ENCODE measurements at places on chromosomes 2 and 18.

DNA sequence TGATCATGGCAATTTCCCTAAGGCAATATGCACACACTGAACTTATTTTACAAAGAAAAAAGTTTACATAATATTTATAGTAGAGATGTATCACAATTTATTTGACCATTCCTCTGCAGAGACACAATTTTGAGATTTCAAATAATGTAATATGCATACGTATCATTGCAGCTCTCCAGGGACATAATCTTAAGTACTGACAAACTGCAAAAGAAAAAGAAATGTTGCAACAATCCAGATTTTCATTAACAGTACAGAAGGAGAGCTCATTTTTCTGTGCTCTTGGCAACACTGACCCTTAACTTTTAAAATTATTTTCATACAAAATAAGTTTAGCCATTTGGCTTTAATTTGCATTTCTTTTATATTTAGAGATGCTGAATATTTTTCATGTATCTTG lies 710.2 kb upstream of the SLC39A10 start:
- DNase-seq: no peak

DNA sequence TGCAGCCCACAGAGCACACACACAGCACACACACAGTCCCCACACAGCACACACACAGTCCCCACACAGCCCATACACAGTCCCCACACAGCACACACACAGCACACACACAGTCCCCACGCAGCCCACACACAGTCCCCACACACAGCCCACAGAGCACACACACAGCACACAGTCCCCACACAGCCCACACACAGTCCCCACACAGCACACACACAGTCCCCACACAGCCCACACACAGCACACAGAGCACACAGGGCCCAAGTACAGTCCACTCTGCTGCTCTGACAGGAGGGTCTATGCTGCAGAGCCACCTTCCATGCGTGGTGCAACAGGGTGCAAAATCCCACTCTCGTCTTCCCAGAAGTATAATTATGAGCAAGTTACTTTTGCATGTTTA lies 240.5 kb upstream of the SALL3 start:
- no peak for DNase-seq

DNA sequence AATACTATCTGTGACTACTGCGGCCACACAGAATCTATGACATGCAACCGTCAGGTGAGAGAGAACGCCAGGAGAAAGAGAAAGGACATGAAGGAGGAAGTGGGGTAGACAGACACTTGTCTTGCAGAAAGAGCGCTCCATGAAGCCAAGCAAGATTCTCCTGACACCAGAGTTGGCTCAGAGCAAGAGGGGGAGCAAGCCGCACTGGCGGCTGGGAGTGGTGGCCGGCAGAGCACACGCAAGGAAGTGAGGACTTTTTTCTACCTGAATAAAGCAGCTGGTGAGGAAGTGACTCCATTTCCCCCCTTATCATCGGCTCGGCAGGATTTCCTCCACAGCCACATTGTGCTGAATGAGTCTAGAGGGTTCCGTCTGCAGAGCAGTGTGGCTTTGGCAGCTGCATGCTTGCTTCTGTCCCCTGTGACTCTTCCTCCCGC lies 181.6 kb downstream of the BCL2 start:
- DNase-seq: peak; percentile 44

DNA sequence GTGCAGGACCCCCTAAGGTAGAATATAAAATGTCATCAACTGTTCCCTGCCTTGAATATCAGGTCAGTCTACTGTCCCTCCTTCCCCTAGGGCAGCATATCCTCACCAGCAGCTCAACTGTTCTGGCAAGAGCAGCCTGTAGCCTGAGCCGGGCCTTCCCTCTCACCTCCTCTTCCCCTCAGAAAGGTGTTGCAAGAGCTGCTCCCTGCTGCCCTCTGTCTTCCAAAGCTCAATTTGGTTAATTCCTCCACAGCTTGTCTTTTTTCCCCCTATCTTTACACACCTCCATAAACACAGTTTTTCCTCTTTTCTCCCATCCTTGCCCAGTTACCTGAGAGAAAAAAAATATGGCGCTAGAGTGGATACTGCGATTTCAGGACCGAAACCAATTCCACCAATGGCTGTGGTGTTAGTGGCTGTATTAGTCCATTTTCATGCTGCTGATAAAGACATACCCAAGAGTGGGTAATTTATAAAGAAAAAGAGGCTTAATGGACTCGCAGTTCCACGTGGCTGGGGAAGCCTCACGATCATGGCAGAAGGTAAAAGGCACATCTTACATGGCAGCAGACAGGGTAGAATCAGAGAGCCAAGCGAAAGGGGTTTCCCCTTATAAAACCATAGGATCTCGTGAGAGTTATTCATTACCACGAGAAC lies 184.7 kb downstream of the MREG start:
- DNase-seq: peak; percentile 43

GRCh38 chr2:146826388-146826787 lies 1018.4 kb upstream of the ACVR2A start:
- DNase-seq: no peak

- DNase-seq: no peak
Observed at GRCh38 chr2:119574108-119574815, 30.0 kb downstream of the CFAP221 start.

- DNase-seq: no peak
Observed at GRCh38 chr18:1050012-1050657, 145.5 kb downstream of the ADCYAP1 start.

DNA sequence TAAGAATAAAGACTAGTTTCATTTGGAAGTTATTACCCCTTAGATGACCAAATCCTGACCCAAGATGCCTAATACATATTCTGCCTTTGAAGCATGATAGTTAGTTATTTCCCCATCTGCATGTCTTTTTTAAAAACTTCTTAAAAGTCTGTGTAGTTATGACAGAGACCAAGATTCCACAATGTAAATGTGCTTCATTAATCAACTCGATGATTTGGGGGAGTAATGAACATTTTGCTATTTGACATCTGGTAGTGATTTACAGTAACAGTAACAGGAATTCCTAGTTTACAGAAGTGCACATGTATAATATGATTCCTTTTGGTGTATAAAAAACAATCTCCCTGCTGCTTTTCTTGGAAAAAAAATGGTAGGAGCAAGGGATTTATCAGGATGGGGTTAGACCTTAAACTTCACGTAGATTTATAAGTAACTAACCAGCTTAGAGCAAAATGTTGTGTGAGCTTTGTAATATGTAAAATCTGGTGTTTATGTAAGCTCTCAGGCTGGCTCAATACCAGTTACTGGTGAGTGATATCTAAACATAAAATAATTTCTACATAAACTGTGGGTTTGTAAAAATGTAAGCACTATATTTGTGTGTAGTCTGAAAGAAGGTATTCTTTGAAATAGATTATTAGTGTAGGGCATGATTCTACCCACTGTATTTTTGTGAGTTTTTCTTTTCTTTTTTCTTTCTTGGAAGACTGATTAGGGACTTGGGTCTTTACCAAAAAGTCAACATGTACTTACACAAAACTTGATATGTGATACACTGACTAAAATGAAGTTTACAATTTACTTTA lies 641.6 kb downstream of the EPHA4 start:
- no peak for DNase-seq

DNA sequence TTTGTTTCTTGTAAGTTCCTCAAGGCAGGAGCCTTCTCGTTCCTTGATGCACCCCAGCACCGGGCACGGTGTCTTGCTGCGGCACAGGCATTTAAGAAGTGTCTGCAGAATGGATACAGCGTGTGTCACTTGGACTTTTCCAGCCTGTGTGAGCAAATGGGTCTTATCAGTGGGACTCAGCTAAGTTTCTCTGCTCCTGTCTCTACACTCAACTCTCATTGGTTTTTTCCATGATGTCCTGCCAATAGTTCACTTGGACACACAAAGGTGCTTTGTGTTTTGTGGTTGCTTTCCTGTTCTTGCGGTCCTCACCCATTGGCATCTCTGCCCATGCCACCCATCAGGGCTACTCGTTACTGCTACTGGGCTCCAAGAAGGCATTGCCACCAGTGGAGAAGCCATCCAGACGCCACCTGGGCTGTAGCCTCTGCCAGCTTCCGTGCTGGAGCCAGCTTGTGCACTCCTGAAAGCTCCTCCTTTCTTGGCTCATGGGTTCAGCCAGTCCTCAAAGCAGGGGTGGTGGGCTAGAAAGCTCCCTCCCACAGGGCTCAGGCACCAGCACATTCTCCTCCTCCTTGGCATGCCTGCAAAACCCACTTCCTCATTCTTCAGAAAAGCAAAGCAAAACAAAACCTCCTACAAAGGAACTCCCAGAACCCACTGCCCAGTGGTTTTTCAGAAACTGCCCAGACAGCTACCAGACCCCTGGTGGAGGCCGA lies 41.4 kb downstream of the IL1R2 start:
- DNase-seq: peak; percentile 23

DNA sequence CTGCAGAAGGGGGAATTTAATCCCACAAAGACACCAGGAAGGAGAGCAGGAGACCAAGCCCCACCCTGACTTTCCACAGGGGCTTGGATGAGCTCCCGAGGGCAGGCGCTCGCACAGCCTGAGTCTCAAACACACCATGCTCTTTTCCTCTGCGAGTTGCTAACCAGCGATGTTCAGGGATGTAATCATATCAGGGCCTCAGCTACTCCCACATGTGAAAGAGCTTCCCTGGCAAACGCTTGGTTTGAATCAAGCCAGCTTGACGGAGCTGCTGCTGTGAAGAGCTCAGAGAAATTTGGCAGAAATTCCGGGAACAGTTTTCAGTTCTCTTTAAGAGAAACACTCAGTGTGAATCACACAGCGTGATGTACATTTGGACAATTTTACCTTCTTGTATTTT lies 385.8 kb downstream of the GALR1 start:
- DNase-seq: no peak

- no peak for DNase-seq
Observed at GRCh38 chr2:241760301-241760771, 16.3 kb upstream of the GAL3ST2 start.

DNA sequence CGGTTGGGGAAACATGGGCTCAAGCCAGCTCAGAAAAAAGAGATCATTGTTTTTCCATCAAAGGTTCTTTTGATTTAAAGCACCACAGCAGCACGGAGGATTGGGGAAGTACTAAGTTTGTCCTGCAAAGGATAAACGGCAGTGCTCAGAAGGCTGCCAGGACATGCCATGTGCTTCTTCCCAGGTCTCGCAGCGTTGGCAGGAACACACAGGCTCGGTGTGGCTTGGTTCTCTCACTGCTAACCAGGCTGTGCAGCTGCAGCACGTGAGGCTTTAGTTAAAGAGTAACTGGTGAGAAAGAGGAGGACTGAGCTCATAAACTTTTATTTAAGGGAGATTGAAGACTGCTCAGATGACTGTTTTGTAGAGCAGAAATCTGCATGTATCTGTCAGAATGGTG lies 264.3 kb downstream of the TSN start:
- DNase-seq: no peak

DNA sequence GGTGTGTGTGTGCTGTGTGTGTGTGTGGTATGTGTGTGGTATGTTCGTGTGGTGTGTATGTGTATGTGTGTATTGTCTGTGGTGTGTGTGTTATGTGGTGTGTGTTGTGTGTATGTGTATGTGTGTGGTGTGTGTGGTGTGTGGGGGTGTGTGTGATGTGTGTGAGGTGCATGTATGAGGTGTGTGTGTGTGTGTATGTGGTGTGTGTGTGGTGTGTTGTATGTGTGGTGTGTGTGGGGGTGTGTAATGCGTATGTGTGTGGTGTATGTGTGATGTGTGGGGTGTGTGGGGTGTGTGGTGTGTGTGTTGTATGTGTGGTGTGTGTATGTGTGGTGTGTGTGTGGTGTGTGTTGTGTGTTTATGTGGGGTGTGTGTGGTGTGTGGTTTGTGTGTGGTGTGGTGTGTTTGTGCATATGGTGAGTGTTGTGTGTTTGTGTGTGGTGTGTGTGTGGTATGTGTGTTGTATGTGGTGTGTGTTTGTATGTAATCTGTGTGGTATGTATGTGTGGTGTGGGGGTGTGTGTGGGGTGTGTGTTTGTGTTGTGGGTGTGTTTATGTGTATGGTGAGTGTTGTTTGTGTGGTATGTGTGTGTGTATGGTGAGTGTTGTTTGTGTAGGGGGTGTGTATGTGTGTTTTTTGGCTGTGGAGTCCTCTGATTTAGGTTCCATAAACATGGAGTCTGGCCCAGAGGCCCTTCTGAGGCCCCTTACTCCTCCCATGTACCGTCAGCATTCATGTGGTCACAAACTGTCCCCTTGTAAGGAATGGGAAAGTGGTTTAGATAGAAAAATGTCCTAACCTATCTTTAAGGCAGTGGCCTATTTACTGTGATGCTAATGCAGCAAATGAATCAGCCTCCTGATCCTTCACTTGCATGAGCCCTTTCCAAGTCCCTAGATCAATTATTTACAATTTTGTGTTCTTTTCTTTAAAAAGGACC lies 116.0 kb downstream of the ALPK2 start:
- no peak for DNase-seq

DNA sequence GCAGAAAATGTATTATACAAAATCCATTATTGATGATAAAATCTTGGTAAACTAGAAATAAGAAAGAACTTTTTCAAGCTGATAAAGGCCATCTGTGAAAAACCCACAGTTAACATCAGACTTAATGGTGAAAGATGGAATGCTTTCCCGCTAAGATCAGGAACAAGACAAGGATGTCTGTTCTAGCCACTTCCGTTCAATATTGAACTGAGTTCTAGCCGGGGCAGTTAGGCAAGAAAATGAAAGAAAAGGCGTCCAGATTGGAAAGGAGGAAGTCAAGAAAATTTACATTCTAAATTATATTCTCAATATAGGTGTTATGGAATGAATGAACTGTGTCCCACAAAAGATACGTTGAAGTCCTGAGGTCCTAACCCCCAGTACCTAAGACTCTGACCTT lies 39.1 kb upstream of the DTNB start:
- DNase-seq: no peak

DNA sequence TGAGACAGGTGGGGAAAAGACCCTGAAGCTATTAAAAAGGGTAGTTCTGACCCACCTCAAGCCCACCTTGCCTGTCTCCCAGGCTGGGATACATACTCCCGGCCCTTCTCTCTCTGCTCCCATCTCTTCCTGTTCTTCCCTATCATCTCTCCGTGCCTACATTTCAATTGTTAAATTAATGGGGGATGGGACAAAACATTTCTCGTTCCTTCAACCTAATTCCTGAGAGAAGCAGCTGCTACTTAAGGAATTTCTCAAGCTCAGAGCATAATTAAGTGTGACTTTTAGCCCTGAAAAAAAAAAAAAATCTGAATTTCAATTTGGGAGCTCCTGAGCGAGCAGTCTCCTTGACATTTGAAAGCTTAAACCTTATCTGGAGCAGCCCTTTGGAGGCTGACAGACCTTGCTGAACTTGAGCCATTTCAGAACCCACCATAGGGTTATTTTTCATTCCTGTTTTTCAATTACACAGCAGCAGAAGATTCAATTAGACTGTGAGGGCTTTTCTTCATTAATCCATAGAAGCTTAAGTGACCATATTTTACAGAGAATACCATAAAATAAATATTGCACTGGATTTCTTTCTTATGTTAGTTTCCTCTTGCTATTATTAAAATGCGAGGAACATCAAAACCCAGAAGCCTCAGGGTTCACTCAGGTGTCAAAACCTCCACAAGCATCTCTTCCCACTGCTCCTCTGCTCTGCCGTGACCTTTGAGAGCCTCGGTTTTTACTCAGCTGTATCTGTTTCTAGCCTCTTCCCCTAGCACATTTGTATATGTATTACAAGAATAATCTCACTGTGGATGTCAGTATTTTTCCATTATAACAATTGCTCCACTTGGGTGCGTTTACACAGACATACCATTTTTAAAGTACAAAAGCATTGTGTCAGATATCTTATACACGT lies 125.7 kb downstream of the B3GNT2 start:
- no peak for DNase-seq

GRCh38 chr18:56166914-56167313 lies 471.5 kb downstream of the TXNL1 start:
- DNase-seq: no peak

GRCh38 chr18:3666526-3667254 lies 216.7 kb downstream of the TGIF1 start:
- DNase-seq: no peak

All from stimulated activated naive CD8-positive, alpha-beta T cell treated with anti-CD3 and anti-CD28 coated beads, Interleukin-15, Interleukin-2, amounts not matched to agents 100 U/mL and 50 U/mL, for 24 hours (primary cell).